ENCODE measurements at places on chromosomes 16 and 17.

GRCh38 chr17:51434434-51435170, 174.3 kb downstream of the UTP18 start:
- no peak for DNase-seq

- DNase-seq, result no peak
These were observed 756.4 kb upstream of the EEF2KMT start for GRCh38 chr16:5854027-5854426.

DNA sequence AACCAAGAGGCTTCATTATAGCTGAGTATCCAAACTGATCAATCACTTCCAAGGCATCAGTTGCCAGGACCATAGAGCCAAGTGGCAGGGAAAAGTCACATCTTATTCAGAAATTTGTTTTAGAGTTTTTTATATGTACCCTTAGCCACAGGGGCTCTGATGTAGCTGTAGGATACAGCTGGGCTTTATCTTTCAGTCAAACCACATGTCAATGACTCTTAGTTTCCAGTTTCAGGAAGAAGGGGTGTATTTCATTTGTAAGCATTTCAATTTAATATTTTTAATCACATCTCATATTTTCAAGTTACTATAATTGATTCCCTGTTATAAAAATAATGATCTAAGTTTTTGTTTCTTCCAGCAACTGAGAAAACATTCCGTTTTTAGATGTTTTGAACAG, 2.9 kb upstream of the FLCN start:
- DNase-seq, result no peak

DNA sequence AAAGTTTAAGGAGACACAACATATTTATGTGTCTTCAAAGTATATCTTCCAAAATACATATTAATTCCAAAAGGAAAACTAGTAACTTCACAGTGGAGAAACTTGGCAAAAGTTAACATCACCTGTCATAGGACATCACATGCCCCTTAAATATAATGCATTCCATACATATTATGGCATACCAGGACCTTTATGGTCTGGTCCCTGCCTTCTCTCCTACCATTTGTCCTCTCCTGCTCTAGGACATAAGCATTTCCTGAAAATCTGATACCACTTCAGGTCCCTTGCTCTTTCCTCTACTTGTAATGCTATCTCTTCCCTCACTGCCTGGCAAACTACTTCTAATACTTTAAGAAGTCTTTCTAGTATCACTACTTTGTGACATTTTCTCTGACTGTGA, 168.1 kb upstream of the RBL2 start:
- no peak for DNase-seq

DNA sequence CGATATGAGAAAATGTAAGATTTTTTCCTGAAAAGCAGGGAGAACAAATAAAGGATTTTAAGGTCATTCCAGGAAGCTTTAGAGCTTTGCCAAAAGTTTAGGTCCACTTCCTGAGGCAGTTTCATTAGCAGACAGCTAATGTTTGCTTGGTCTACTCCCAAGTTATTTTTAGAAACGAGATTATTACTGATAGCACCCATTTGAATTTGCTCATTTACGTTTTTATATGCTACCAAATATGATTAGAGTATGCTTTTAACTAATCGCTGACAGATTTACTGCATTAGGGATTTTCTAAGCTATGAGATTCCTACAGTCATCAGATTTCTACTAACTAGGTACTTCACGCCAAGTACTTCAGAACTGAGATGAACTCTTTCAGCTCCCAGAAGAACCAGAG, 98.1 kb downstream of the WNT3 start:
- DNase-seq, result no peak

DNA sequence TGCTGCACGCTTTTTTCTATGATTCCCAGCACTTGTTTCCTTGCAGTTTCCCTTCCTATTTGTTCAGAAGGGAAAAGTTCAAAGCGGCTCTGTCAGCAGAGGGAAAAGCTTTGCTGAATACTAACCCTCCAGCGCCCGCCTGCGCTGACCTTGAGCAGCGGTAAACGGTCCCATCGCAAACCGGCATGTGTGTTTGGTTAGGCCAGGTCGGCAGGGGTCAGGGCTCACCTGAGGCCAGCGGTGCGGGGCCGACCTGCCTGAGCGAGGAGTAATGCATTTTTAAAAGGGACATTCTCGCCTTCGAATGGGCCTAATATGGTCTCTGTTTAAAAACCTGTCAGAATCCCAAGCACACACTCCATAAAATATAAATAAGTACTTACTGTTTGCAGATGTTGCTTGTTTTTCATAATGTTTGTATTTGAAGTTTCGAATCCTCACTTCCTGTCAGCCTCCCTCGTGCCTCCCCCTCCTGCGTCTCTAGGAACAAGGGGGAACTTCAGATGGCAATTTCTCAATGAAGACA, 110.1 kb downstream of the IRX3 start:
- DNase-seq, result no peak

DNA sequence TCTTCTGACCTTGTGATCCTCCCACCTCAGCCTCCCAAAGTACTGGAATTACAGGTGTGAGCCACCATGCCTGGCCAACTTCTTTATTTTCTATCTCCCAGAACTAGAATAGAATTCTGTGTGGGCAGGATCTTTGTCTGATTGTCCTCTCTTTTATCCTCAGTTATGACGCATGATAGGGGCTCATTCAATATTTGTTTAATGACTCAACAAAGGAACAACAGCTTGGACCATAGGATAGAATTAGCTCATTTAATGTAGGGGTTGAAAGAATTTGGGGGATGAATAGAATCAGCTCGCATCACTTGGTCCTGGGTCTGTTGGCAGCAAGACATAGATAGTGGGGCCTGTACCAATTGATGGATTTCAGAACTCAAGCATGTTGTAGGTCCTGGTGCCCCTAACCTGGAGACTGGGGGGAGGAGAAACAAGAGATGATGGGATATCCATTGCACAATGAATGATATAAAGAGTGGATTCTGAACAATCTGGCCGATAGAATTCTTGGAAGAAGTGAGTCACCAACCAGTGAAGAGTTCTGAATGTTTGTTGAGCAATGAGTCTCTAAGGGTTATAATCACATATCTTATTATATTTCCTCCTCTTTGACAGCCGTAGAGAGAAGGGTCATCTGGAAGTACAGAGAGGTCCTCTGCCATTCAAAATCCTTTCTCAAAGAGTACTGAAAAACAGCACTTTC, 250.2 kb downstream of the HS3ST4 start:
- no peak for DNase-seq

DNA sequence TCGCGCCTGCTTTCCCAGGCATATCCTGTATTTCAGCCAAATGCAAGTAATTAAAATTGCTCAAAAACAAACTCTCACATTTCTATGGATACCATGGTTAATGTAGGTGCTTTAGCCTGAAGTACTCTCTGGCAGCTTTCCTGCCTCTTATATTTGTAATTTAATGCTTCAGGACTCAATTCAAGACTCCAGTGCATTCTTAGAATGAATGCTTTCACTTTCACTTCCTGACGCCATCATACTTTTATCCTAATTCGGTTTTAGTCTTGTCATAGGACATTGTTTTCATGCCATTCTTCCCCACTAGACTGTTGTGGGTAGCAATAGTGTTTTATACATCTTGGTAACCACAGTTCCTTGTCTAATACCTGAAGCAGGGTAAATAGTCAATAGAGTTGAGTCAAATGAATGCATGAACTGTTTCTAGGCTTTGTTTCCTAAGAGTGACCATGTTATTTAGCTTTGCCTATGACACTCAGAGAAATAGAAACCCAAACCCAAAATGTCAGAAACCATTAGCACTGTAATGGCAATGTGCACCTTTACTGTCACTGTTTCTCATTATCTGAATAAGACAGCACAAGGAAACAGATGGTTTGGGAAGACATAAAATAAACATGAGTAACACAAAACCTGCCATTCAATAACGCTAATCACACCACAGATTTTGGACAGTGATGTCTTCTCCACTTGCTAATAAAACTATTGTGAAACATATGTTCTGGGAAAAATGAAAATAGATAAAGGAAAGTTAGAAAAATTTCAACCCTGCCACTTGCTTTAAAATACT, 705.5 kb downstream of the CDH11 start:
- DNase-seq, result no peak

- DNase-seq, result no peak
These were observed 119.7 kb upstream of the CIBAR2 start for GRCh38 chr16:85231959-85232358.

GRCh38 chr16:4696905-4697847, 3.8 kb downstream of the NUDT16L1 start:
- DNase-seq, result no peak

- DNase-seq, result no peak
These were observed 10.3 kb upstream of the IGFBP4 start for GRCh38 chr17:40432864-40433528.

- DNase-seq, result no peak
These were observed 25.9 kb downstream of the CLUH start for GRCh38 chr17:2685696-2686095.

DNA sequence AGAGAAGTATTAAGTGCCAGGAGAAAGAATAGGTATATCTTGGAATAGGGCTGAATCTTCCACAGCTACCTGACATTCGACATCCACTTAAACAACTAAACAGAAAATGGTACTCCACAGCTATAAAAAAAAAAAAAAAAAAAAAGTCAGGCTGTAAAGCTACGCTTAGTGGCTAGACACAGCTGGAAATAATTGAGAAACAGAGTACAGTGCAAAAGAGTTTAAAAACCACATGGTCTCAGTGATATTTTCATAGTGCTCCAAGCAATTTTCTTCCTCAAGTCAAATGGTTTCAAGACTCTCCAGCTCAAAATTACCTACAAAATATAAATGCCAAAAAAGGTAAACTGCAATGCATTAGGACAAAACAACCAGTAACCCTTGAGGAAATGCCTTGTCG, 607.1 kb downstream of the KCNJ2 start:
- DNase-seq, result no peak

- DNase-seq, result no peak
These were observed 197.6 kb downstream of the MSI2 start for GRCh38 chr17:57453841-57454425.

DNA sequence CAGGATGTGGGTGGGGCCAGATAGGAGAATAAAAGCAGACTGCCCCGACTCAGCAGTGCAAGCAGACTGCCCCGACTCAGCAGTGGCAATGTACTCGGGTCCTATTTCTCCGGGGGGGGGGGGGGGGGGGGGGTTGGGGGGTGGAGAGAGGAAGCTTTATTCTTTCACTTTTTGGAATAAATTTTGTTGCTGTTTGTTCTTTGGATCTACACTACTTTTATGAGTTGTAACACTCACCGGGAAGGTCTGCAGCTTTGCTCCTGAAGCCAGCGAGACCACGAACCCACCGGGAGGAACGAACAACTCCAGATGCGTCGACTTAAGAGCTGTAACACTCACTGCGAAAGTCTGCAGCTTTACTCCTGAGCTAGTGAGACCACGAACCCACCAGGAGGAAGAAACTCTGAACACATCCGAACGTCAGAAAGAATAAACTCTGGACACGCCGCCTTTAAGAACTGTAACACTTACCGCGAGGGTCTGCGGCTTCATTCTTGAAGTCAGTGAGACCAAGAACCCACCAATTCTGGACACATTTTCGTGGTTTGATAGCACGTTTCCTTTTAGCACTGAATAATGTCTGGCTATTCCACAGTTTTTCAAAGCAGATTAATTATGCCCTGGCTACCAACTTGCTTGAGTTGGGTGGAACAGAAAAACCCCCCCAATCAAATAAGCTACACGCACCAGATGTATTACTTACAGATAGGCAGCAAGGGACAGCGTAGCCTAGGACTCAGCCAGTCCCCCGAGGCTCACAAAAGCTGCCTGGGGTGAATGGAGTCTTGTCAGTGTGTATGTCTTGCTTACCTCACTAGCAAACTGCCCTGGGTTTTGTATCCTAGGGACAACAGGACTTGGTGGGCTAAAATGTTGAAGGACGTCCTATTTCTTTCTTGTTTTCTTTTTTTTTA, 11.9 kb downstream of the FZD2 start:
- no peak for DNase-seq

- DNase-seq, result no peak
These were observed 24.1 kb downstream of the SLC6A4 start for GRCh38 chr17:30211371-30211770.

DNA sequence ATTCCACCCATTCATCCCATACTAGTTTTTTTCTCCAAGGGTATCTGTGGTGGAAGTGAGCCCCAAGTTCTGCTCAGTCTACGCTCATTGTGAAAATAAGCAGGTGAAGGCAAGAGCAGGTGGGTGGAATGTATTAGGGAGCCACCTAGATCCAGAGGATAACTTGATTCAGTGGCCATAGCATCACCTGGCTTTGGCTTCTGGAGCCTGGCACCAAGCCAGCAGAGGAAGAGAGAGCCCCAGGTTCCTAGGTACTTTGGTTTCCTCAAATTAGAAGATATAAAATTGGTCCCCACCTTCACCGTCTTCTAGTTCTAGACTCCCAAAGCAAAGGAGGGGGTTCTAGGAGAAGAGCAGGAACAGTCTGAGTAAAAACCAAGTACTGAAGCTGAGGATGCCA, 4.1 kb downstream of the FXR2 start:
- DNase-seq, result no peak

DNA sequence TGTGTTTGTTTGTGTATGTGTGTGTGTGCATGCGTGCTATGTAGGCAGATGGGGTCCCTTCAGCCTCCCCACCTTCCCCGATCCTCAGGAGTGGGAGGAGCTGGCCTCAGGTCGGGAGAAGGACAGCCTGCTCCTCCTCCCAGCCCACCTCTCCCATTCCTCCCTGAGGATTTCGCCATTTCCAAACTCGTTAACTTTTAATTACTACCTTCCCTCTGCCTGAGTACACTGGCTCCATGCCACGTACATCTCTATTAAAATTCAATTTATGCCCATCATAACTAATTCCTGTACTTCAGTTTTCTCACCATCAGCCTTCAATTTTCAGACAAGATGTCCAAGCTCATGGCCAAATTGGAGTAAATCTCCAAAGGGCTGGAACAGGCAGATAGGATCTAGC, 148.6 kb downstream of the SDK2 start:
- DNase-seq, result no peak

DNA sequence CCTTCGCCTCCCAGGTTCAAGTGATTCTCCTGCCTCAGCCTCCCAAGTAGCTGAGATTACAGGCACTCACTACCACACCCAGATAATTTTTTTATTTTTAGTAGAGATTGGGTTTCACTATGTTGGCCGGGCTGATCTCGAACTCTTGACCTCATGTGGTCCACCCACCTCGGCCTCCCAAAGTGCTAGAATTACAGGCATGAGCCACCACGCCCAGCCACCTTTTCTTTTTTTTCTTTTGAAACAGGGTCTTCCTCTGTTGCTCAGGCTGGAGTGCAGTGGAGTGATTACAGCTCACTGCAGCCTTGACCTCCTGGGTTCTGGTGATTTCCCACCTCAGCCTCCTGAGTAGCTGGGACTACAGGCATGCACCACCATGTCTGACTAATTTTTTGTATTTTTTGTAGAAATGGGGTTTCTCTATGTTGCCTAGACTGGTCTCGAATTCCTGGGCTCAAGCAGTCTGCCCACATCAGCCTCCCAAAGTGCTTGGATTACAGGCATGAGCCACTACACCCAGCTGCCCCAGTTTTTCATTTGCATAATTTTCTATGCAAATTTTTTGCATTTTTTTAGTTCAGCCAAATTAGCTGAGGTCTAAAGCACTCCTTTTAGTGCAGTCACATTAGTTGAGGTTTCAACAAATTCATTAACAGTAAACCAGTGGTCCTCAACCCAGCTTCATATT, 11.3 kb downstream of the WWP2 start:
- DNase-seq, result no peak

Data from amniotic stem cell (primary cell).